ENCODE measurements at places on chromosomes 16 and 17.

- no peak for DNase-seq
Observed at GRCh38 chr17:56108811-56109284, 44.4 kb upstream of the ANKFN1 start.

DNA sequence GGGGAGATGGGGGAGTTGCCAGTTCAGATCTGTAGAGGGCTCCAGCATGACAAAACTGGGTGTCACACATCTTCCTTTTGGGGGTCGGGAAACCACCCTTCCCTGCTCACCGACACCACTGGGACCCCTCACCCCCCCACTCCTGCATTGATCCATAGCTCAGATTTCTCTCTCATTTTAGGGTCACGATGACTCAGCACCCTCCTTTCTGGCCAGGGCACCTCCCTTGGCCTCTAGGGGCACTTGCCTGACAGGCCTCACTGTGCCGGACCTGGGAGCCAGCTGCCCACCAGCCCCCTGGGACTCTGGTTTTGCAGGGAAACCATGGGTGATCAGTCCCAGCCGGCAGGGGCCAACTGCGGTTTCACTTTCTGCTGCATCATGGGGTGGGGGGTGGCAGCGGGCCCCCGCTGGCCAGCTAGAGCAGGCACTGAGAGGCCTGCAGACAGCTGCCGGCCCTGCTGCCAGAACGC, 239.4 kb downstream of the MRTFB start:
- no peak for DNase-seq

GRCh38 chr16:57842601-57843000, 40.3 kb upstream of the KIFC3 start:
- DNase-seq = no peak

DNA sequence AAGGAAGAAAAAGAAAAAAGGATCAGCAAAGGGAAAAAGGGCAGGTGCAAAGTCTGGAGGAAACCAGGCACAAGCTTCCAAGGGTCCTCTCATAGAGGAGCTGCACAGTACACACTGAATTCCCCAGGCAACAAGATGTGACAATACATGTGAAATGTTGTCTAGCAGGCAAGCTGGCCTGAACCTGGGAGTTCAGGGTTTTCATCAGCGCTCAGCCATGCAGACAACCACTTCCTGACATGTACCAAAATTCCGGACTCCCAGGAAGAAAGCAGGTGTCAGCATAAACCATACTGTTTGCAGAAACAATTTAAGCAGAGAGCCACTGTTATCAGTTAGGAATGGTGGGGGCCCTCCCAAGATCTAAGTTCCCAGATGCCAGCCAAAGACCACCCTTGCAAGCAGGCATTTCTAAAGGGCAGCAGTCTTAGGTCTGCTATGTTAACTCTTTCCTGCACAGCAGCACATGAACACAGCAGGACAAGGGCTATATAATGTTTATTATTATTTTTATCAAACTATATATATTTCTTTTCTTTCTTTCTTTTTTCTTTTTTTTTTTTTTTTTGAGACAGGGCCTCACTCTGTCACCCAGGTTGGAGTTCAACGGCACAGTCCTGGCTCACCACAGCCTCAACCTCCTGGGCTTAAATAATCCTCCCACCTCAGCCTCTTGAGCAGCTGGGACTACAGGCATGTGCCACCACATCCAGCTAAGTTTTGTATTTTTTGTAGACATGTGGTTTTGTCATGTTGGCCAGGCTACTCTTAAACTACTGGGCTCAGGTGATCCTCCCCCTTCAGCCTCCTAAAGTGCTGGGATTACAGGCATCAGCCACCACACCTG, 10.1 kb downstream of the TK2 start:
- DNase-seq = no peak

DNA sequence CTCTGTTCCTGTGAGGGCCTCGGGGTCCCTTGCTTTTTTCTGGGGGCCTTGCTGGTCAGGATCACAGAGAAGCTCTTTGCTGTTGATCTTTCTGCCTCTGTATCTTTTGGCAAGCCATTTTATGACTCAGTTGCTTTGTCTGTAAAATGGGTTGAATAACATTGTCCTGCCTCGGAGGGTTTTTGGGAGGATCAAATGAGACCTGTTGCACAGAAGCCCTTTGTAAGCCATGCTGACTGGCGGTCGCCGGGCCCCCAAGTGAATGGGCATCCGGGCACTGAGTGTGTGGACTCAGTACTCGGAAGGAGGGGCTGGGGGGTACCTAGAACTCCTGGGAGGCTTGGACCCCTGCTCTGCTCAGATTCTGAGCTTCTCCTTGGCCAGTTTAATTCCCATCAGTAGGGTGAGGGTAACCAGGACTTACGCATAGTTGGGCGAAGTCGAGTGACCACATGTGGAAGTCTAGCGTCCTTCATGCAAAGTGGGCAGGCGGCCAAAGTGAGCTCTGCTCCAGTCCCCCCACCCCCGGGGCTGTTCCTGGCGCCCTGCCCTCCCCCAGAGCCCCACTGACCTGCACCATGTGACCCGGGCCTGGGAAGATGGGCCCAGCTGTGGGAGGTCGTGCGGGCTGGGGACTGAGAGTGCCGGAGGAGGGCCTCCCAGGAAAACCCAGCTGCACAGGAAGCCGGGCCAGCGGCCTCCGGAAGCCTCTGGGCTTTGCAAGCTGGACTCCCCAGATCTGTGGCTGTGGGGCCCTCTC, 284.0 kb downstream of the SEC14L1 start:
- no peak for DNase-seq

DNA sequence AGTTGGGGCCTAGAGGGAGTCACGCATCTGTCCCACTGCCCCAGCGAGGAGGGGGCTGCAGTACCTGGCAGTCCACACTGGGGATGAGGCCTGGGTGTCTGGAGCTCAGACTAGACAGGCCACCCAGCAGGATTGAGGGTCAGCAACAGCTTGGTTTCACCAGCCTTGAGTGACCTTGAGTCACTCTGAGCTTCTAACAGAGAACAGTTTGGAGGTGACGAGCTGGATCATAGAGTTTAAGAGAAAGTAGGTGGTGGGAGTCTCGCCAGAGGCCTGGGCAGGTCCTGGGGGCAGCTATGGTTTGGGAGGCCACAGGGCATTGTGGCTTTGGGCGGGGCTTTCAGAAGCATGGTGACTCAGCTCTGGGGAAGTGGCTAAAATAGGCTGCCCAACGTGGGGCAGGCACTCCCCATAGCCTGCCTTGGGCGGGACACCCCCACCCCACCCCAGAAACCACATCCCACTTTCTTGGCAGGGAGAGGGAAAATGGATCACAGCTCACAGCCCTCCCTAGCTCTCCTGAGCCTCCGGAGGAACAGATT, 20.5 kb downstream of the CDC42EP4 start:
- no peak for DNase-seq
